ENCODE measurements at places on chromosomes 6 and 20. TPM values are rescaled to one million over a fixed set of nuclear protein-coding genes. Genes with fewer than 3 reads are reported as not detected.

The LBP gene
- total RNA-seq, result not detected

The CLPSL1 gene
- not detected for total RNA-seq

The SASH1 gene
- 6.3 TPM for total RNA-seq

The QRSL1 gene
- 7.7 TPM for total RNA-seq

The KHDC1 gene
- total RNA-seq, result 1.7 TPM

Measured in airway epithelial cell (primary cell).